ENCODE measurements at places on chromosomes 13 and 19.

GRCh38 chr19:33435706-33436359, 62.3 kb downstream of the CEBPG start:
- DNase-seq: peak; percentile 30

GRCh38 chr13:110244976-110245375, 62.0 kb downstream of the COL4A1 start:
- no peak for DNase-seq

- DNase-seq: no peak
These were observed 617.7 kb downstream of the DCT start for GRCh38 chr13:93861818-93862217.

DNA sequence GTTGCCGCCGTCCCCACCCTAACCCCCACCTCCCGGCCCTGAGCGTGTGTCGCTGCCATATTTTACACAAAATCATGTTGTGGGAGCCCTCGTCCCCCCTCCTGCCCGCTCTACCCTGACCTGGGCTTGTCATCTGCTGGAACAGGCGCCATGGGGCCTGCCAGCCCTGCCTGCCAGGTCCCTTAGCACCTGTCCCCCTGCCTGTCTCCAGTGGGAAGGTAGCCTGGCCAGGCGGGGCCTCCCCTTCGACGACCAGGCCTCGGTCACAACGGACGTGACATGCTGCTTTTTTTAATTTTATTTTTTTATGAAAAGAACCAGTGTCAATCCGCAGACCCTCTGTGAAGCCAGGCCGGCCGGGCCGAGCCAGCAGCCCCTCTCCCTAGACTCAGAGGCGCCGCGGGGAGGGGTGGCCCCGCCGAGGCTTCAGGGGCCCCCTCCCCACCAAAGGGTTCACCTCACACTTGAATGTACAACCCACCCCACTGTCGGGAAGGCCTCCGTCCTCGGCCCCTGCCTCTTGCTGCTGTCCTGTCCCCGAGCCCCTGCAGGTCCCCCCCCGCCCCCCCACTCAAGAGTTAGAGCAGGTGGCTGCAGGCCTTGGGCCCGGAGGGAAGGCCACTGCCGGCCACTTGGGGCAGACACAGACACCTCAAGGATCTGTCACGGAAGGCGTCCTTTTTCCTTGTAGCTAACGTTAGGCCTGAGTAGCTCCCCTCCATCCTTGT, 6.4 kb downstream of the YIPF2 start:
- peak; percentile 32 for DNase-seq

DNA sequence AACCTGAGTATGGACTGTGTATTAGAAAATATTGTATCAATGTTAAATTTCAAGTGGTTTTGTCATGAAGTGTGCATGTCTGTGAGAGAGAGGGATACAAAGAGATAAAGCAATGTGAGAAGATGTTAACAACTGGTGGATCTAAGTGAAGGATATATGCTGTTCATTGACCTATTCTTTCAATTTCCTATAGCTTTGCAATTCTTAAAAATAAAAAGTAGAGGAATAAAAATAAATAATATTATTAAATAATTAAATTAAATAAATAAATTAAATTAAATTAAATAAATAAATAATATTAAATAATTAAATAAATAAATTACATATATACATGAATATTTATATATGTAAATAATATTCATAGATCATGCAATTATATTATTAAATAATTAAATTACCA, 131.2 kb upstream of the DACH1 start:
- no peak for DNase-seq

GRCh38 chr19:4449022-4449638, 8.5 kb downstream of the UBXN6 start:
- DNase-seq: peak; percentile 90

DNA sequence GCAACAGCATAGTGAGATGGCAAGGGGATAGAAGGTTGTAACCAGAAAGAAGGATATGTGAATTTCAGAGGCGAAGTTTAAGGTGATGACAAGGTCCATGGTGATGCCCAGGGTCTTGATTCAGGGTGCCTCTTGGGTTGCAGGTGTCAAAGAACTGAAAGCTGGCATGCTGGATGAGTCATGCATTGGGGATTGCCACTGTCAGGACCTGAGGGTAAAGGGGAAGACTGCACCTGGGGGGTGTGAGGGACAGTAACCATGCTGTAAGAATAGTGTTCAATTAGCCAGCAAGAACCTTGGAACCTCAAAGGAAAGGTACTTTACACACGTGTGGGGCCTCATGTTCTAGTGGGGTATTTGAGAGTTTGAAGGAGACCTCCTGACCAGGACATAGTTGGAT, 279.6 kb downstream of the SLC7A1 start:
- DNase-seq: no peak

DNA sequence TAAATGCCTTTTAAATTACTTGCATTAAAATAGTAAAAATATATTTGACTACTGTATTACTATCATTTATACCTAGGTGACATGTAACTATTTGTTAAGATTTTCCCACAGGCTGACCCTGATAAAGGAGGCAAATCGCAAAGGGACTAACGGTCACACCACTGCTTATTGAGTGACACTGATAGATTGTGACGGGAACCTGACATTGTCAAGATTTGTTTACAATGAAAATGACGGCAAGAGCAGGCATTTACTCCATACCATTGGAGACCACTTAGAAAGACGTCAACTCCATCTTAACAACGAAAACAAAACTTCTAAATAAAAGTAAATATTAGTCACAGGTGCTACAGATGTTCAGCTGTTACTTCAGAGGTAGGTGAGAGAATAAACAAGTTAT, 289.0 kb downstream of the DACH1 start:
- DNase-seq: no peak

- DNase-seq: no peak
These were observed 6.5 kb downstream of the MEIOSIN start for GRCh38 chr19:45739498-45740439.

DNA sequence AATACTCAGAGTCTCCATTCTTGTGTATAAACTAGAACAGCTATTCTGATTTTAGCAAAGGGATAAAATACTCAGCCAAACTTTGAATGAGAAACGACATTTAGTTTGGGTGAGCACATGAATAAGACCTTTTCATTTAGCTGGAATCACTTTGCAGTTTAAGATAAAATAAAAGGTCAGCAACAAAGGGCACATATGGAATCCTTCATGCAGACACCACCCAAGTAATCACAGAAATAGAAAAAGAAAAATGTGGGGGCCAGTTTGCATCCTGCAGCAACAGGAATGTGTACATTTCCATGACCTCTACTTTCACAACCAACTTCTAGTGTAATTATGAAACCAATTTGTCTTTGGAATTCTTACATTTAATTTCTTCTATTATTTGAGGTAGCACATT, 1637.4 kb downstream of the PCDH9 start:
- DNase-seq: no peak

DNA sequence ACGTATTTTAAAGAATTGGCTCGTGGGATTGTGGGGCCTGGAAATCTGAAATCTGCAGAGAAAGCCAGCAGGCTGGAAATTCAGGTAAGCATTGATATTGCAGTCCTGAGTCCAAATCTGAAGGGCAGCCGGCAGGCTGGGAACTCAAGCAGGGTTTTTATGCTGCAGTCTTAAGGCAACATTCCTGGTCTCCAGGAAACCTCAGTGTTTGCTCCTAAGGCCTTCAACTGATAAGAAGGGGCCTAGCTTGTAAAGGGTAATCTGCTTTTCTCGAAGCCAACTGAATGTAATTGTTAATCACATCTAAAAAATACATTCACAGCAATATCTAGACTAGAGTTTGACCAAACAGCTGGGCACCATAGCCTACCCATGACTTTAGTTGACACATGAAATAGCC, 154.4 kb downstream of the EFNB2 start:
- no peak for DNase-seq

GRCh38 chr13:51330791-51331190, 8.7 kb upstream of the SERPINE3 start:
- no peak for DNase-seq

DNA sequence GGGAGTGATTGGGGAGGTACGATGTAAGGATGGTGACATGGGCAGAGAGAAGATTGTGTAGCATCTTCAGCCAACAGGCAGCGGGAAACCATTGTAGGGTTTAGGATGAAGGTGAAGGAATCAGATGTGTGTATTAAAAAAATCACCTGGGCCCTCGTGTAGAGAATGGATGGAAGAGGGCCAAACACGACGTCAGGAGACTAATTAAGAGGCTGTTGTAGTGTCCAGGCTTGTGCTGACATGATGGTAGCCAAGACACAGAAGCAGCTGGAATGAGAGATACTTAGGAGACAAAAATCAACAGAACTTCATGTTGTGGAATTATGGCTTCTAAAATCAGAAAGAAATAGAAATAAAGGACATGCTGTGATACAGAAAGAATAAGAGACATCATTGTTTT, 41.2 kb upstream of the ARGLU1 start:
- DNase-seq: no peak

GRCh38 chr19:30416375-30416774, 44.2 kb downstream of the ZNF536 start:
- DNase-seq: no peak

DNA sequence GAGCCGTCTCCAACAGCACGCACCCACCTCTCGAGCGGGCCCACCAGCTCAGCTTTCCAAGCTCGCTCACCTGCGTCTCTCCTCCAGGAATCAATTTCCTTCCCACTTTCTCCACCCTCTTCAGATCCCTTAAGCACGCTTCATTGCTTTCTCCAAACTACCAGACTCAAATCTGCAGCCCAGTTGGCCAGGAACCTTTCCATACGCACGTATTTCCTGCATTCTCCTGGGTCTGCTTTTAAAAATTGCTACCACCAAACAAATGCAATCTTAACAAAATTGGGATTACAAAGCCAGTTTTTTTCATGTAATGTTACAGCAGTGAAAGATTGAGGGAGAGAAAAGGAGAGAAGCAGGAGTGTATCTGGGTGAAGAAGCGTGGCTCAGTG, 1.5 kb downstream of the ENOX1 start:
- DNase-seq: no peak

GRCh38 chr19:34480971-34481841, at the start of gene WTIP:
Gene WTIP, plus strand, starts transcription at chr19:34481758. Its CDS starts 217 bp downstream, at chr19:34481975.
- peak; percentile 86 for DNase-seq

- DNase-seq: no peak
These were observed 4.1 kb downstream of the IGFL4 start for GRCh38 chr19:46036744-46037128.

- peak; percentile 80 for DNase-seq
These were observed at the start of gene ZNF580 for GRCh38 chr19:55640577-55641425. Gene ZNF580, plus strand, starts transcription at chr19:55641002. Its CDS starts 1,507 bp downstream, at chr19:55642509.

DNA sequence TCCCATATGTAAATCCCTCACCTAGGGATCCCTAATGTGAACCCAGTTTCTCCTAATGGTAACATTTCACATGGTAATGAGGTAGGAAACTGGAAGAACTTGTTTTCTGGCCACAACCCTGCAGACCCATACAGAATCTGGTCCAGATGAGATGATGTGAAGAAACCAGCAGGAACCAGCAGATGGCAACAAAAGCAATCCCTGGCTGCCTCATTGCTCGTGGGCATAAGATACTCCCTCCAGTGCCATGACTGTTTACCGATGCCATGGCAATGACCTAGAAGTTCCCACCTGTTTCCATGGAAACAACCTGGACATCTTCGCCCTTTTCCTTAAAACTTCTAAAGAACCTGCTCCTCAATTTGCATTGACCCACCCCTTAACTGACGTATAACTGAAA, 1.4 kb upstream of the CD209 start:
- no peak for DNase-seq

DNA sequence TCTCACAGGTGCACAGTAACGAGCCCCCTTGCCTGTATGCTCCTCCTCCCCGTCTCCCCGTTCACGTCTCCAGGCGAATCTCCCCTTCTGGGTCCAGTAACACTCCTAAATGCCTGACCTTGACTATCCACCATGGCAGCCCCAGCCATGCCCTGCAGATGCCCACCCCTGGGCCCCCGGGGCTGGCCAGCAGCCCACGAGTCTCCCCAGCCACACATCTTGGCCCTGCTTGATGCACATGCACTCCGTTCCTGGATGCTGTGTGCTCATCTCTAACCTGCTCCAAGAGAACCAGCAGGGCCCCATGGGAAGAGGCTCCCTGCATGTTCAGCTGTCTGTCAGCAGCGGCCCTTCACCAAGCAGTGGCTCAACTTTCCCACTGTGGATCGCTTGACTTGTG, 32.0 kb downstream of the HPN start:
- no peak for DNase-seq

DNA sequence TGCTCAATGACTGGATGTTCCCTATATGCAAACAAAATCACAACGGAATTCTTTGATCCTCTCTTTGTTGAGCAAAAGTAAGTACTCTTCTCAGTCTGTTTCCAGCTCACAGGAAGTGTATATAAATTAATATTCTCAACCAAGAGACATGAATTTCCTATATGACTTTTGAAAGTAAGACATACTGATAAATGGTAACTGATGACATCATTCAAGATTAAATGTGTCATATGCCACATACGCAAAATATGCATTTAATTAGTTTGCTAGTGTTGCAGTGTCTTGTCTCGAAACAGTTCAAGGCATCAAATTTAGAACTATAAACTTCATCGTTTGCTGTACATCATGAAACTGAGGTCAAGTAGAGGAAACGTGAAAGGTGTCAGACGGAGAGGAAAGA, 7.9 kb downstream of the CLDN10 start:
- no peak for DNase-seq

All from Right ventricle myocardium superior (tissue), 1 donor.